ENCODE measurements at places on chromosomes 7 and 10.

DNA sequence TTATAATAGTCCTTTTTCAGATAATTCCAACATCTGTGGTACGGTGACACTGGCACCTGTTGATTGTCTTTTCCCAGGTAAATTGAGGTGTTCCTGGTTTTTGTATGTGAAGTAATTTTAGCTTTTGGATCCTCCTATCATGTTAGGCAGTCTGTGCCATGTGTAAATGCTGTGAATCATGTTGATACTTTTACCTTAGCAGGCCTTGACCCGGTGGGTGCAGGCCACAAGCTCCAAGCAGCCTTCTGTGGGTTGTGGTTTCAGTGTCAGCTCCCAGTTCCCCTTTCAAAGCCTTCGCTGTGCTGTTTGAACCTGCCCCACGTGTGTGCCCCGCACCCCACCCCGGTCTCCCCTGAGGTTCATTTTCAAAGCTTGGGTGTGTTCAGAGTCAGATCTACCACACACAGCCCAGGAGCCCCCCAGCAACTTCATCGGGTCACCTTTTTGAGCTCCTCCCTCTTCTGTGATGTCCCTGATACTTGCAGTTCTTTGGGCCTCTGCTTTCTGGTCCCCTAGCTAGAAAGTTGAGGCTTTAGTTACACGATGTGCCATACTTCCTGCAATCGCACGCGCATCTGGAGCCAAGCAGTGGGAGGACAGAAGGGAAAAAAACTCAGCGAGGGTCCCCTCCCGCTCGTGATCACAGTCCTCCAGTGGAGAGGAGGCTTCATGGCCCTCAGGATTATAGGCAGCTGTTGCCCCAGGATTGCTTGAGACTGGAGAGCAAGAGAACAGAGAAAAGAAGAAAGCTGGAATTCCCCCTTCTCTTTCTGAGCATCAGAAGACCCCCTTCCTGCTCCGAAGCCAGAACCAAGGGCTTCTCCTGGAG is 8.7 kb upstream of the BHLHA15 start:
- DNase-seq: peak; percentile 83

GRCh38 chr10:84265418-84265817 is 20.6 kb downstream of the RGR start:
- no peak for DNase-seq

- no peak for DNase-seq
These were observed 563.9 kb upstream of the C7orf33 start for GRCh38 chr7:148026713-148027112.

DNA sequence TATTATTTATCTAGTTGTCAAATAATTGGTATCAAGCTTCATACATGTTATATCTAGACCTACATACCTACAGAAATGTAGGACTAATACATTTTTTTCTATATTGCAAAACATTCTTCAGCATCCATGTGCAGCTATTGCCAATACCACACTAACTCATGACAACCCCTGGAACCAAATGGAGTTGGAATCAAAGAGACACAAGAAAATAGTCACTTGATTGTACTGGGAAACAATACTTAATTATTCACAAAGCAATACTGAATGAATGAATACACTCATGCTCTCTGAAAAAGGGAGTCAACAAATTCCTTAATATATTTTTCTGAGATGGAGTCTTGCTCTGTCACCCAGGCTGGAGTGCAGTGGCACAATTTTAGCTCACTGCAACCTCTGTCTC is 10.4 kb upstream of the CFAP43 start:
- no peak for DNase-seq

DNA sequence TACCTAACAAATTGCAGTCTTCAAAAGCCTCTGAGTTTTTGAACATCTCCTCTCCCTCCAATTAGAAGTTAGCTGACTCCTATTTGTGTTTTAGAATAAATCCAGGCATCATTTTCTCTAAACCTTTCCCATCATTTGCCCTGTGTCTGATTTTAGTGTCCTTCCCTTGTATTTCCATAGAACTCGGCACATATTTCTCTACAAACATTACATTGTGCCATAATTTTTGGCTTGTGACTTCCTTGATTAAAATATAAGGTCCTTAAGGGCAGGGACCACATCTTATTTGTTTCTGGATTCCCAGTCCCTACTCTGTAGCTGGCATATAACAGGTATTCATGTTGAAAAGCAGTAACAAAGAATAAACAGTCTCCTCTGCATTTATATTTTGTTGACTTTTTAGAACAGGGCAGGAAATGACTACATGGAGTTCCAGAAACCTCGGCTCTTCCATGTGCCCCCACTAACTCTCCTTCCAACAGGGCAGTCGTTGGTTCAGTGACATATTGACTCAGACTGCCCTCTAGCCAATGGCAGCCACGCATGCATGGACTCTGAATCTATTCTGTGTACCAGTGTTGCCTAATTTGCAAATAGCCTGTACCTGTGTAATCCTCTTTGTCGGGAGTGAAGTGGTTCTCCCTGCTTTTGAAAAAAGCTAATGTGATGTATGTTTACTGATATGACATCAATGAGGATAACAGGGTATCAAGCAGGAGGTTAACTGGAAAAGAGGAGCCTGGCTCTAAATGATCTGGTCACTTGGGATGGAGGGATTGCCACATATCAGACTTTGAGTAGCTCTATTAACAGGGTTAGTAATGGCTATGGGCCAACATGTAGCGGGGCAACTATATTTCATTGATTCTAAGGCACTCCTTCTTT is 19.8 kb upstream of the CPN1 start:
- no peak for DNase-seq

- no peak for DNase-seq
These were observed 30.2 kb upstream of the NRCAM start for GRCh38 chr7:108486291-108486966.

GRCh38 chr10:6234371-6234770 is 31.6 kb downstream of the PFKFB3 start:
- no peak for DNase-seq

DNA sequence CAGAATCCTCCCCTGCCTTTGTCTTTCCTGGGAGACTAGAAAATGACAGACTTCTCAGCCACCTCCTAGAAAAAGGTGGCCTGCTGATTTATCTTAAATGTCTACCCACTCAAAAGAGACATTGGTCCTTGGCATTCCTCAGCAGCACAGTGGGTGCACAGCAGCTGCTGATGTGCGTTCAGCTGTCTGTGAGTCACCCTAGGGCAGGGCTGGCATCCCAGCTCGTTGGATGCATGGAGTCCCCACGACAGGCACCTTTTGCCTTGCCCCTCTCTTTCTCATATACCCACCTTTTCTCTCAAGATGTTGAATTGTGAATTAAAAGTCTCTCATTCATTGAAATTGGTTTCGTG is 113.0 kb downstream of the DOCK1 start:
- no peak for DNase-seq

DNA sequence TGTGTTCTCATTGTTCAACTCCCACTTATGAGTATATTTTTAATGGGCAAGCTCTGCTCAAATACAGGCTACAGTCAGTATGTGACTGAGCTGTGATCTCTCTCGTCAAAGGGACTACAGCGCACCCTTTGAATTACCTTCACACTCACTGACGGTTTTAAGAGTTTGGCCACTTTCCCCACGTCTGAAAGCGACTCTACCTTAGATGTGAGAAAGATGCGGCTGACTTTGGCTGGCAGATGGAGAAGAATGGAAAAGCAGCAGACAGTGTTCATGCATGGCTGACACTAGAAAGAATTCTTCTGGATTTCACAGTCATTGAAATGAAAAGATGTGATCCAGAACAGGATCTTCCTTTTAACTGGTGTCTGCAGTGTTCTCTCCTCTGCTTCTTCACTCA is 2.0 kb upstream of the ATRNL1 start:
- no peak for DNase-seq

GRCh38 chr10:99913831-99914235 is 95.9 kb downstream of the DNMBP start:
- DNase-seq: no peak

GRCh38 chr7:41584746-41585145 is 118.1 kb downstream of the INHBA start:
- no peak for DNase-seq

- no peak for DNase-seq
These were observed 436.4 kb upstream of the LRGUK start for GRCh38 chr7:133690740-133691139.

DNA sequence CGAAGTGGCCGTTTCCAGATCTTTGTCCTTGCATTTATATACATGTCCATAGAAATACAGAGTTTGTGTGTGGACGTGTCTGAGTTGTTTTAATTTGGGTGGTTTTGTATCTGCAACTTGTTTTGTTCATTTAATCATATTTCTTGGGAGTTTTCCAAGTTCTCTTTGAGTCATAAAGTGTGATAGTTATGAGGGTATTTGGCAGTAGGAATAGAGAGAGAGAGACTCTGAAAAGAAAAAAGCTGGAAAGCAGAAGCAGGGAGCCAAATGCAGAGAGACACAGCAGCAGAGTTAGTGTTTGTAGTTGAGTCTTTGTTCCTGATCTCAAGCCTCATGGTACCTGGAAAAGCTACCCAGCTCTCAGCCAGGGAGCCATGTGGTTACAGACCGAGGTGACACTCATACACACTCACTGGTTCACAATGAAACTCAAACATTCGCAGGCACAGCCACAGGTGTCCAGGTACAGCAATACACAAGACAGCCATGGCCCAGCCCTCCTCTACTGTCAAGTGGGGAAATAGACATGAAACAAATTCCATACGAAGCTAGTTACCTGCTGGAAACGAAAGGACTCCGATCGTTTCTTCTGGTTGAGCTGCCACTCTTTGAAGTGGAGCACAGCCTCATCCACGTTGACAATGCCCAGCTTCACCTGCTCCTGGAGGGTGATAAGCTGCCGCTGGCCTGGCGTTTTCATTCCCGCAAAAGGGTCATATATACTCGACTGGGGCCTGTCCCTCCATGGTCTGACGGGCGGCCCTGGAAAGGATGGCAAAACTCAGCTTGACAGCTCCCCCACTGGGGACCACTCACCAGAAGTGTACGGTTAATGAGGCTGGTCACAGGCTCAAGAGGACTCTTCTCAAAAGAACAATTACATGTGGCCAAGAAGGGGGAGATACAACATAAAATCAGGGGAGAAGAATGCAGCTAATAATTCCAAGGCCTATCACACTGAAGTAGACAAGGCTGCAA is 33.3 kb upstream of the TM9SF3 start:
- DNase-seq: no peak

- DNase-seq: no peak
These were observed 171.6 kb downstream of the PIP4K2A start for GRCh38 chr10:22542773-22543172.

DNA sequence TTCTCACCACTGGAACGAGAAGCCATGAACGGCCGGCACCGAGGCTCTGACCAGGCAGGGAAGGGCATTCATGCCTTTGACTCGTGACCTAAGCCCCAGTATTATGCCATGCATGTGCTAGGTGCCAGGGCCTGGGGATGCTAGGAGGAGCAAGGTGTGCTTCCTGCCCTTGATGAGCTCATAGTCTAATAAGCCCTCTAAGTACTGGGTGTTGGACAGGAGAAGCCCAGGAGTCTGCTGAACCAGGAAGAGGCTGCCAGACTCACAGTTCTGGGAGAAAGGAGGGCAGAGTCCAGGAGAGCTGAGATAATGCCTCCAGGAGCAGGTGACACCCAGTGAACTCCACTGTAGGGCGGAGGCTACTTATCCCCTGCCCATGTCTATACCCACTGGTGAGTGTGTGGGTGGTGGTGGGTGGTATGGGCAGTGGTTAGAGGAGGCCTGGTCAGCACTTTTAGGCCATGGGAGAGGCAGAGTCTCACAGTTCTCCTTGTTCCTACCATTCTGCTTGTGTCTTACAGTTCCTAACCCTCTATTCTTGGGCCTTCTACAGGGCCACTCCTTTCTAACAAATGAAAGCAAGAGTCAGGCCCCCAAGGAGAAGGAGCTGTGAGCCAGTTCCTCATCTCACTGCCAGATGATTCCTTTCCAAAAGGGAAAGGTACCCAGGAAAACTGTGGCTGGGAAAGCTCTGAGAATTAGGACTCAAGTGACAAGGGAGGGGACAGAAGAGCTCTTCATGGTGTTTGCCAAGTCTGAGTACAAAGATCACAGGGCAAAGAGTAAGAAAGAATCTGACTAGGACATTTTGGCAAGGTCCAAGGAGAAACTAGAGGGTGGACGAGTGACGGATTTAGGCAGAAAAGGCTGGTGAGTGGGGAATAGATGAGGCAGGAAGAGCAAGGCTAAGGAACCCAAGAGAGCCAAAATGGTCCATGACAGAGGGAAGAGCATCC is 3.6 kb upstream of the MXI1 start:
- no peak for DNase-seq

- no peak for DNase-seq
These were observed 712 bp downstream of the ITPRIP start for GRCh38 chr10:104337521-104337984.

GRCh38 chr10:78570633-78571235 is 498.0 kb upstream of the ZMIZ1 start:
- DNase-seq: no peak

DNA sequence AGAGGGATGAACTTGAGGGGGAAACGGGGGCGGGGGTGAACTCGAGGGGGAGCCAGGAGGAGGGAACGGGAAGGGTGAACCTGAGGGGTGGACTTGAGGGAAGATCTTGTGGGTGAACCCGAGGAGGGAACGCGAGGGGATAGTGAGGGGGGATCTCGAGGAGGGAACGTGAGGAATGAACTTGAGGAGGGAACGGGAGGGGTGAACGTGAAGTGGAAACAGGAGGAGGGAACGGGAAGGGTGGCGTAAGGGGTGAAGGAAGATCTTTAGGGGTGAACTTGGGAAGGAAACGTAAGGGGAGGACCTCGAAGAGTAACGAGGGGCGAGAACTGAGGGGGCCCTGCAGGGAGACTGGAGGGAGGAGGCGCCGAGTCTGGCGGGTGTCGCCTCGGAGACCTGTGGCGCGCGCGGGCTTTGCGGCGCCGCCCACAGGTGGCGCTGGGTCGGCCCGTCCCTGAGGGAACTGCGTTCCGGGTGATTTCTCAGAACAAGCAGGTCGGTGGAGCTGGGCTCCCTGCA is 651 bp downstream of the MYO3A start:
- no peak for DNase-seq

- no peak for DNase-seq
These were observed 284.0 kb downstream of the GRID1 start for GRCh38 chr10:86082556-86082955.

- no peak for DNase-seq
These were observed 175.4 kb downstream of the AUTS2 start for GRCh38 chr7:69773535-69774225.

DNA sequence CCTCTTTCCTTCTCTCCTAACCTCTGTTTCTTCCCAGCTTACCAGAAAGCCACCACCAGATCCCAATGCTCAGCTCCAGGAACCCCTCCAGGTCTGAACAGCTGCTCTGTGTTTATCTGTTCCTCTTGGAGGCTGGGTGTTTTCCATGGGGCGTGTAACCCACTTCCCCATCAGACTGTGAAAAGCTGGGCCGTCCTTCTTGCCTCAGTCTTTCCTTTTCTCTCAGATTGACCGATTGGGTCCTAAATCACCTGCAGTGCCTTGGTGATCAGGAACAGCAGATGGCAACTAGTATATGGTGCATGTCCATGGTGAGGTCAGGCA is 4.8 kb downstream of the SH3PXD2A start:
- no peak for DNase-seq

GRCh38 chr10:128062881-128063563 is 63.2 kb downstream of the MKI67 start:
- DNase-seq: no peak

DNA sequence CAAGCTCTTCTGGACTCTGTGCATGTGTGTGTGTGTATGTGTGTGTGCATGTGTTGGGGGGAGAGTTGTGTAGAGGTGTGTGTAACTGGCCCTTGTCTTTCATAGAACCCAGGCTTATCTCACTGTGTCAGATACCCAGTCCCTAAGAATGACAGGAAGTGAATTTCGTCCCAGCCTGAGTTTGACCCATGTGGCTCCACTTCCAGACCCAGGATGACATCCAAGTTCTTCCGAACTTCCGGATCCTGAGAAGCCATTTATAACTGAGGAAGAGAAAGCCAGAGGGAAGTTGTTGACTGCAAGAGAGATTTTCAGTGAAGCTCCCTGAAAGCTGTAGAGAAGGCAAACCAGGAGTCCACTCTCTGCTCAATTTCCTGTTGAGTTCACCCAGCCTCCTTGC is 53.2 kb downstream of the ADRB1 start:
- no peak for DNase-seq

Measured in GM18507 (cell line).